ENCODE measurements at places on chromosomes 3 and 15.

GRCh38 chr3:183328823-183329222, 75.8 kb downstream of the B3GNT5 start:
- DNase-seq = no peak

- DNase-seq = no peak
These were observed 40.5 kb downstream of the SCN11A start for GRCh38 chr3:39011191-39011736.

- no peak for DNase-seq
These were observed 388.6 kb upstream of the DPH6 start for GRCh38 chr15:35934383-35935049.

- DNase-seq = peak; percentile 25
These were observed 27.4 kb upstream of the HDAC11 start for GRCh38 chr3:13452490-13453335.

DNA sequence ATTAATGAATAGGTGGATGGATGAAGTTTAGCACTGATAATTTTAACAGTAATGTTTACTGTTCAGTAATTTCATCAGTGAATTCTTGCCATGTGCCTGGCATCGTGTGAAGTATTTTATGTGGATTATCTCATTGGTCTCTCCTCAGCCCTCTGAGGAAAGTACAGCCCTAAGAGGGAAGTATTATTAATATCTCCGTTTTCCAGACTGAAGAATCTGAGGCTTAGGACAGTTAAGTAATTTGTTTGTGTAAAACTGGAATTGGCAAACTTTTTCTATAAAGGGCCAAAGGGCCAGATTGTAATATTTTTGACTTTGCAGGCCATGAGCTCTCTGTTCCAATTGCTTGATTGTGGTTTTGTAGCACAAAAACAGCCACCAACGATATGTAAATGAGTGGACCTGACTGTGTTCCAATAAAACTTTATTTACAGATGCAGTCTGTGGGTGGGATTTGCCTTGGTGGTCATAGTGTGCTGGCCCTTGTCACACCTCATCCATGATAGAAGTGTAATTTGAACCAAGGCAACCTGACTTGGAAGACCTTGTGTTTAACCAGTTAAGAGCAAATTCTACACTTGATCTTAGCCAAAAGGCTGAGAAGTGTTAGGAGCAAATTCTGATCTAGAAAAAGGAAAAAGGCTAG, 255.3 kb downstream of the FEZF2 start:
- no peak for DNase-seq

GRCh38 chr3:120555657-120556509, 40.3 kb upstream of the NDUFB4 start:
- no peak for DNase-seq

DNA sequence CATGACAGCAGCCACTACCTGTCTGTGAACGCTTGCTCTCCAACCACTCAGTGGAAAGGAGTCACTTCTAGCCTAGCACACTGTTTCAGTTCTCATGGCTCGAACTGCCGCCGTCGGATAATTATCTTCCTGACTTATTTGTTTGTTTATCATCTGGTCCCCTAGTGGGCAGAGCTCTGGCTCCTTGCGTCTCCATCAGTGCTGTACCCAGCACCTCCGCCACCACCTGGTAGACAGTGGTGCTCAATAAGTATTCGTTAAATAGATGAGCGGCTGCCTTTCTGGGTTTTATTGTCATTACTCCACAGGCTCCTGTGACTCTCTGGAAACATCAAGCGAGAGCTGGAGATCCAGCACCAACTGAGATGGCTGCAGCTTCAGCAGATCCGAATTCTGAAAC, 297.5 kb downstream of the NTRK3 start:
- DNase-seq = no peak

- no peak for DNase-seq
These were observed 346.4 kb upstream of the DPPA4 start for GRCh38 chr3:109683746-109684145.

DNA sequence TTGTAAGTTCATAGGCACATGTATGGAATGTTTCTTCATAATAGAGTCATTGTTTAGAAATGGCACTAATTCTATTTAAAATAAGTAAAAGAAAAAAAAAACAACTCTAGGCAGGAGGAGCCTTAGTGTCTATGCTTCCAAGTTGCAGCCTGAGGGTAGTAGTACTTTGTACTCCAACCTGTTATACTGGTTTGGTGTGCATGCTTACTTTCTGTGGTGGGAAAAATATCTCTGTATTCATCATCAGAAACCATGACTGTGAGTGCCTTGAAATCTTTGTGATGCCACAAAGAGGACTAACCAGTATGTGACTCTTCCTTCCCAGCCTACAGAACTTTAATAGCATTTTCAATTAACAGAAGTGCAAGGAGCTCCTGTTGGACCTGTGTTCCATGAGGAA, 4.4 kb downstream of the NAALADL2 start:
- no peak for DNase-seq

DNA sequence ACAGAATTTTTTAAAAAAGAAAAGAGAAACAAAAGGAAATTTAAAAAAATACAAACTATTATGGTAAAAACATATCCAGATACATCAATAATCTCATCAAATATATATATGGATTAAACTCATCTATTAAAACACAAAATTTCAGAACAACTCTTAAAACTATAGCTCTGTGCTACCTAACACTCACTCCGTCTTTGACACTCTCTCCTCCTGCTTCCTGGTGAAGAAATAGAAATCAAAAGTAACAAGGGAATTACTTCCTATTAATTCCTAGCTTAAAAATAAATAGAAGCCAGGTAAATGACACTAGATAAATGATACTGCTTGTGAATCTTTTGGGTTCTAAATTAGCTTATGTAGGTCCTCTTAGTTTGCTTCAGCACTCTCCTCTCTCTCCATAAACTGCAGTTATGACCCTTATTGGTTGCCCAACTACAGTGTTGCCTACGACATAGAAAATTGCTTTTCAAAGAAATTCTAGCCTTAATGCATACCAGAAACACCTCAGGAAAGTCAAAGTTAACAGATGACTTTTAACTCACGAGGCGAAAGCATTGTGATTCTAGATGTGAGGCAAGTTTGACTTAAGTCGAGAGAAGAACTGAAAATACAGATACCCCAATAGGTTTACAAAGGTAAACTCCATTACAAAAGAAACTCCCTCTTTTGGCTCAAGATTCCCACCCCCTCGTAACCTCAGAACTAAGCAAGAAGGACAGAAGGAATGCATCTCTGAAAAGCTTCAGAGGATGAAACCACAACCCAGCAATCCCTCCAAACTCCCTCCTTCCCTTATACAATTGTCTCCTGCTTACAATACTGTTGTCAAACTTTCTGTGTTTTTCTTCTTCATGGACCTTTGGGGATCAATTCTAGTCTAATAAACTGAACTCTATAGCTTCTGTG, 394.7 kb downstream of the FGF12 start:
- no peak for DNase-seq

DNA sequence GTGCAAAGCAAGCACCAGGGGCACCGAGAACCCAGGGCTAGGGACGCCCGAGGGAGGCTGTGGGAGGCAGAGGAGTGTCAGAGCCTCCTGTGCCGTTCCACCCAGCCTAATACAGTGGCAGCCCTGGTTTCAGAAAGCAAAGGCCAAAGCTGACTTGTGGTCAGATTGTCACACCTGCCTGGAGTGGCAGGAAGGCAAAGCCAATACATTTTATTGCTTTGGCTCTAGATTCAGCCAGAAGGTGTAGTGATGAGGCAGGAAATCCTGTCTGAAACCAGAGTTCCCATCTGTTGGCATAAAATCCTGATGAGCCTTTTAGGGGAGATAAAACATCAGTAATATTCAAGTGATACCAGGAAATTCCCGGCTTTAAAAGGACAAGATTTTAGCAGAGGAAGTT, 168.3 kb downstream of the SLCO3A1 start:
- DNase-seq = peak; percentile 22

GRCh38 chr15:36161771-36162212, 417.6 kb upstream of the CDIN1 start:
- no peak for DNase-seq

DNA sequence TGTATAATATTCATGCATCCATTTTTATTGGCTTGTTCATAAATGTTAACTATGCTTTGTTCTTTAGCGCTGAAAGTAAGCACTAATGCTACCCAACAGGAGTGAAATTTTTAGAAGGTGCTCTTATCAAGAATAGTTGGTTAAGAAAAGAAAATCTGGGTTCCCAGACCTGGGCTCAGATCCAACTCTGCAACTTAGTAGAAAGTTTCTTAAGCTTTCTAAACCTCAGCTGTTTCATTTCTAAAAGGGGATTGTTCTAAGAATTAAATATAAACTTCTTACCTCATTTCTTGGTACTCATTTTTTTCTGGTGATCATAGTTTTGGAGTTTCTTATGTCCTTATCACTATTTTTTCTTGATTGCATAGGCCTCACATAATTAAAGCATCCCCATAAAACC, 12.1 kb downstream of the ARPP21 start:
- DNase-seq = no peak

DNA sequence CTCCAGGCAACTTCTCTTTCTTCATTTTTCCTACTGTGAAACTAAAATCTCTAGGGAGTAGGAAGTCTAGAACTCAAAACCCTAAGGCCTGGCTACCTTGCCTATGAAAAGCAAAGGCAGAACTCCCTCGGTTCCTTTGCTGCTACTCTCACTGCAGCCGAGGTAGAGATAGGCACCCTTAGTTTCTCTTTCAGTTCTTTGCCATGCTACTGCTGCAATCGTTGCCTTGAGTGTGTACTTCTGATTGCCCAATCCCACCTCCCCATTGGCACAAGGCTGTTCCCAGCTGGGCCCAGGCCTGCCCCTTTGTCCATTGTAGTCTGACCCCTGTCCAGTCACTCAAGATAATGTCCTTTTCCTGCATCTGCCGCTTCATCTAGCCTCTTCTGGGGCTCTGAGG, 92.3 kb upstream of the MRPS22 start:
- DNase-seq = no peak

DNA sequence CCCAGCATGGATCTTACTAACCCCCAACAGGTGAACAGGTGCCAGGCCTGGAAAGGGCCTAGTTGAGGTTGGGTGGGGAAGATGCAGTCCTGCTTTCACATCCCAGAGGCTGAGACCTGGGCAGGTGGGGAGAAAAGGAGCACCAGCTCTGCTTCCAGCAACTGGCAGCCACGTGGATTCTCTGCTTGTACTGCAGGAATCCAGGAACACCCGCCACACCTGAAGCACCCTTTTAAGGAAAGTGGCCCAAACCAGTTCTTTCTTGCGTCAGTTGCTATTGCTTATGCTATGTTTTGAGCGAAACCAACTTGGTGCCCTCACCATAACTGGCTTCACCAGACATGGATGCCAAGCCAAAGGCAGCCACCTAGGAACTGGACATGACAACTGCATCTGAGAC, 28.1 kb upstream of the NEO1 start:
- no peak for DNase-seq

- no peak for DNase-seq
These were observed 2.7 kb downstream of the BCL6 start for GRCh38 chr3:187742351-187743171.

- DNase-seq = no peak
These were observed 24.0 kb upstream of the SLC24A5 start for GRCh38 chr15:48096813-48097212.

DNA sequence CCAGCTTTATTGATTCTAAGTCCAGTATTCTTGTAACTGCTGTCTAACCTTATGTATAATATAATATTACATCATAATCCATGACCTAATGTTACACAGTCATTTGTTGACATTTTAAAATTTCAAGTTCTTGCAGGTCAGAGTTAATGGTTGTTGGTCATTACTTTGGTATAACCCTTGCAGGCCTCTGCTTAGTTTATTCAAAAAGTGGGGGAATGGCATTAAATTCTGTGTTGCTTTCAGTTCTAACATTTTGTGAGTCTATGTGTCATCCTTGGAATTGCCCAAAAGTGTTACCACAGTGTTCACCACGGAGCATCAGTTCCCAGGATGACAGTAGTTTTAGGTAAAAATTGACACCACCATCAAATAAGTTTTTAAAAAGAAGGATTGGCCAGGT, 174.8 kb upstream of the BCL6 start:
- no peak for DNase-seq

- DNase-seq = no peak
These were observed 13.0 kb downstream of the SCN5A start for GRCh38 chr3:38636464-38636863.

- no peak for DNase-seq
These were observed 37.8 kb upstream of the TASOR start for GRCh38 chr3:56720849-56721248.

DNA sequence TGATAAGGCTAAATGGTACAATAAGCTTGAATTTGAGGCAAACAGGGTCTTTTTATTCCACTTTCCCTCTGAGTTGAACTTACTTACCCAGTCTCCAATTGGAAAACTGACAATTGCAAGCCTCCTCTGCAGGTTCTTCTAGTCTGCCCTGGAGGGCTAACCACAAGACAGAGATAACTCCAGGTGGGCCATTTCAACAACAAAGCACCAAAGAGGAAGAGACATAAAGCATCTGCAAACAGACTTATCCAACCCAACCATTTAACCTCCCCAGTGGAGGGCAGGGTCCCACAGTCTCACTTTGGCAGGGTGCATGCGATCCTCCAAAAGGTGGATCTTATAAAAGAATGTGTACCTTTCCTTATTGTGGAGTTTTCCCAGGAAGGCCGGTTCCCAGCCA, 525.8 kb downstream of the DIPK2A start:
- DNase-seq = no peak

- no peak for DNase-seq
These were observed 105.0 kb upstream of the CTNNB1 start for GRCh38 chr3:41094351-41094750.

- no peak for DNase-seq
These were observed 13.4 kb downstream of the RIOX2 start for GRCh38 chr3:97958796-97959195.

DNA sequence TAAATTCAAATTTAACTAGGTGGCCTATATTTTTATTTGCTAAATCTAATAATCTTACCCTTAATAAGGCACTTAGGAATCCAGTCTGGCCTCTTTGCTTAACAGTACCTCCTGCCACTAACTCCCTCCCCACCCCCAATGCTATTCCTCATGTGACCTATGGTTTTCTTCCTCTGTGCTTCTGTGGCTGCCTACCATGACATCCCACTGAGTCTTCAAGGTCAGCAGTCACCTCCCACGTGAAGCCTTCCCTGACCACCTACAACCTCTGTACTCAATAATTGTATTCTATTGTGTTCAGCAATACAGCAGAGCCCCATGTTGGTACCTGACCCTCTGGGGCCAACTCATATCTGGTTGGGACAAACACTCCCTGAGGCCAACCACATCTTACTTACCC, 9.7 kb downstream of the PARP16 start:
- no peak for DNase-seq
